ENCODE measurements at places on chromosomes 5 and 9. TPM values are rescaled to one million over a fixed set of nuclear protein-coding genes. Genes with fewer than 3 reads are reported as not detected.
A peak's percentile ranks its signal among the peaks of the same experiment; 100 is the strongest.

YIPF5 gene
- 43.1 TPM for total RNA-seq

ADAMTS6 gene
- 0.92 TPM for total RNA-seq

TOR1A gene
- total RNA-seq = 30.5 TPM

FAM78A gene
- total RNA-seq = 2.1 TPM

ANKRD18A gene
- 0.23 TPM for total RNA-seq

PIP5K1B gene
- 30.9 TPM for total RNA-seq

ABLIM3 gene
- 6.8 TPM for total RNA-seq

LNPEP gene
- total RNA-seq = 19.7 TPM

DNA sequence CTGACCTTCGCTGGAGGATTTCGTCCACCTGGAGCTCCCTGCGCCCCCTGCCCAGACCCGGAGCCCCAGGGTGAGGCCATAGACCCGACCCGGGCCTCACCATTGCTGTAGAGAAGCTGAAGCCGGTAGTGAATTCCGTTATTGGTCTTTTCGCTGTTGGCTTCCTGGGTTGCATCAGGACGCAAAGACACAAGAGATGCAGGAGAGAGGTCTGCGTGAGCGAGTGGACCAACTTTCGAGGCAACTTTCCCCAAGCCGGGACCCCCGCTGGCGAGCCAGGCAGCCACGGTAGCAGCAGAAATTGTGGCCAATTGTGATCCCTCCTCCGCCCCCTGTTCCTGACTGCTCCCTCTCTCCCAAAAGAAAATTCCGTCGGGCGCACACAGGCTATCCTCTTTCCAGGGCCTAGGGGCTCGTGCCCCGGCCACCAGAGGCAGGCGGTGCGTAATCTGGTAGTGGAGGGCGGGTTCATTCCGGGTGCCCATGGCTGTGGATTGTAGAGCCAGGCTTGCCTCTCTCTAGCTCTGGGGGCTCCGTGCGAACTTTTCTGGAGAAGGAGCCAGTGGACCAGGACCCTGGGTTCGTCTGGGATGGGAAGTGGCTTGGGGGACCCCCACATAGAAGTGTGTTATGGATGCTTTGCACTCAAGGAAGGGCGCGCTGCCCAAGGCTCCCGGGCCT lies 3.3 kb downstream of the EBF1 start:
- no peak overlapping the region for H3K4me3 ChIP-seq
- no peaks in the 10 kb centered on the region for H3K27me3 ChIP-seq
- H3K27ac ChIP-seq = no peak overlapping the region
- no peak for DNase-seq

GRCh38 chr9:135413086-135413375 lies 66.6 kb upstream of the PPP1R26 start:
- DNase-seq = no peak
- H3K4me1 ChIP-seq = no peaks in the 10 kb centered on the region
- H3K27ac ChIP-seq = no peak overlapping the region
- no peak overlapping the region for H3K4me3 ChIP-seq
- no peaks in the 10 kb centered on the region for H3K27me3 ChIP-seq
- no peaks in the 10 kb centered on the region for H3K36me3 ChIP-seq

DNA sequence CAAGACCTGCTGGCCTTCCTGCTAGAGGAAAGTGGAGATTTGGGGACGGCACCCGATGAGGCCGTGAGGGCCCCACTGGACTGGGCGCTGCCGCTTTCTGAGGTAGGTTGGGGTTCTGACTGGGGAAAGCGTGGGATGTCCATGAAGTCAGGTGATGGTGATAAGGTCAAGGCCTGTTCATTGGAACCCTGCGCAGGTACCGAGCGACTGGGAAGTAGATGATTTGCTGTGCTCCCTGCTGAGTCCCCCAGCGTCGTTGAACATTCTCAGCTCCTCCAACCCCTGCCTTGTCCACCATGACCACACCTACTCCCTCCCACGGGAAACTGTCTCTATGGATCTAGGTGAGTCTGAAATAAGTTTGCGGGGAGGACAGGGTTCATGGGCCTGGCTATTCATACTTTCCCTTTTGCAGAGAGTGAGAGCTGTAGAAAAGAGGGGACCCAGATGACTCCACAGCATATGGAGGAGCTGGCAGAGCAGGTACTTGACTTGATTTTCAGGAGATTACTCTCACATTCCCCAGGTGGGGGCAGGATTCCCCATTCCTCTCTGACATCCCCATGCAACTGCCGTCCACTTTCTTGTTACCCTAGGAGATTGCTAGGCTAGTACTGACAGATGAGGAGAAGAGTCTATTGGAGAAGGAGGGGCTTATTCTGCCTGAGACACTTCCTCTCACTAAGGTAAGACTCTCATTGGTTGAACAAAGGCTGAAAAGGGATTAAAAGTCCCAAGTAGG lies 505 bp downstream of the CREB3 start:
- H3K27ac ChIP-seq = peak overlapping the region; percentile 95
- H3K27me3 ChIP-seq = no peaks in the 10 kb centered on the region
- H3K4me1 ChIP-seq = peaks cover 55% of the 10 kb centered on the region
- H3K36me3 ChIP-seq = peaks cover 15% of the 10 kb centered on the region
- DNase-seq = no peak

- no peaks in the 10 kb centered on the region for H3K36me3 ChIP-seq
- no peak for DNase-seq
- H3K4me3 ChIP-seq = no peak overlapping the region
- H3K27me3 ChIP-seq = no peaks in the 10 kb centered on the region
Measured at GRCh38 chr5:119740225-119740624, 110.9 kb downstream of the FAM170A start.

DNA sequence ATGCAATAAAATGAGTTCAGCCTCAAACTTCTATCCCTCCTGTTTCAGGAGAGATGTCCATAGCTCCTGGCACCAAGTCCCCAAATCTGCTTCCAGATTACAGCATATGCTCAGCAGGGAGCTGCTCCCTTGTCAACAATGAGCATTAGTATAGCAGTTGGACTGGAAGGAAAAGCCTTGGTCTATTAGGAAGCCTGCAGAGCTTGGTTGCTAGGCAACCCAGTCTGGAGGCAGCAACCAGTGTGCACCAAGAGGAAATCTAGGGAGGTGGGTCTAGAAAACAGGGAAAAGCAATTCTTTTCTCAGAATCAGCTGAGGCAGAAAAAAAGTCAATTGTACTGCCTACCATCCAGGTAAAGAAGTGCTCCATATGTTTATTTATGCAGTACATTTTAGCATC lies 229.5 kb upstream of the NMUR2 start:
- no peaks in the 10 kb centered on the region for H3K4me1 ChIP-seq
- H3K27me3 ChIP-seq = no peaks in the 10 kb centered on the region
- DNase-seq = no peak
- no peaks in the 10 kb centered on the region for H3K36me3 ChIP-seq
- no peak overlapping the region for H3K4me3 ChIP-seq
- H3K27ac ChIP-seq = no peak overlapping the region

DNA sequence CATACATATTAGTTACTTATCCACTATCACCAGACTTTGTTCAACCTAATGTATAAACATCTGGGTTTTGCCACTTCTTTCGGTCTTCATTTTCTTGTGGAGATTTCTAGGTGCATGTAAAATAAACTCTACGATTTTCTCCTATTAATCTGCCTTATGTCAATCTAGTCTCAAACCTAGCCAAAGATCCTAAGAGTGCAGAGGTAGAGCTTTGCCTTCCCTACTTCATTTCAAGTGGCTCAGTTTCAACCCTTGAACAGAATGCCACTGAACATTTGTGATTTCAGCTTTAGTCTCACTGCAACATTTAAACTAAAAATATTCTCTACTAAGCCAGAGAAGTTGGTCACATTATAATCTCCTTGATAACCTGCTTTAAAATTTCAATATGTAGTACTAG lies 94.0 kb downstream of the EDIL3 start:
- H3K27ac ChIP-seq = no peak overlapping the region
- no peak overlapping the region for H3K4me3 ChIP-seq
- H3K27me3 ChIP-seq = no peaks in the 10 kb centered on the region
- no peak for DNase-seq
- no peaks in the 10 kb centered on the region for H3K36me3 ChIP-seq

GRCh38 chr9:70902171-70902570 lies 219.2 kb downstream of the TRPM3 start:
- H3K36me3 ChIP-seq = no peaks in the 10 kb centered on the region
- no peak overlapping the region for H3K27ac ChIP-seq
- no peaks in the 10 kb centered on the region for H3K27me3 ChIP-seq
- DNase-seq = no peak
- no peak overlapping the region for H3K4me3 ChIP-seq

- H3K4me1 ChIP-seq = no peaks in the 10 kb centered on the region
- no peaks in the 10 kb centered on the region for H3K36me3 ChIP-seq
- H3K27ac ChIP-seq = no peak overlapping the region
- no peak overlapping the region for H3K4me3 ChIP-seq
- no peaks in the 10 kb centered on the region for H3K27me3 ChIP-seq
Measured at GRCh38 chr5:163619951-163620350, 114.5 kb downstream of the MAT2B start.

DNA sequence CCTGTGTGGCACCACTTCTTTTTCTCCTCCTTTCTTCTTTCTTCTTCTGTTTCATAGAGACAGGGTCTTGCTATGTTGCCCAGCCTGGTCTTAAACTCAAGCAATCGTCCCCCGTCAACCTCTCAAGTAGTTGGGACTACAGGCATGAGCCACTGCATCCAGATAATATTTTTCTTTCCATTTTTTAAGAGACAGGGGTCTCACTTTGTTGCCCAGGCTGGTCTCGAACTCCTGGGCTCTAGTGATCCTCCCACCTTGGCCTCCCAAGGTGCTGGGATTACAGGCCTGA lies 47.4 kb upstream of the IER5L start:
- H3K36me3 ChIP-seq = no peaks in the 10 kb centered on the region
- H3K4me3 ChIP-seq = no peak overlapping the region
- H3K27me3 ChIP-seq = no peaks in the 10 kb centered on the region
- H3K4me1 ChIP-seq = no peaks in the 10 kb centered on the region
- DNase-seq = no peak

DNA sequence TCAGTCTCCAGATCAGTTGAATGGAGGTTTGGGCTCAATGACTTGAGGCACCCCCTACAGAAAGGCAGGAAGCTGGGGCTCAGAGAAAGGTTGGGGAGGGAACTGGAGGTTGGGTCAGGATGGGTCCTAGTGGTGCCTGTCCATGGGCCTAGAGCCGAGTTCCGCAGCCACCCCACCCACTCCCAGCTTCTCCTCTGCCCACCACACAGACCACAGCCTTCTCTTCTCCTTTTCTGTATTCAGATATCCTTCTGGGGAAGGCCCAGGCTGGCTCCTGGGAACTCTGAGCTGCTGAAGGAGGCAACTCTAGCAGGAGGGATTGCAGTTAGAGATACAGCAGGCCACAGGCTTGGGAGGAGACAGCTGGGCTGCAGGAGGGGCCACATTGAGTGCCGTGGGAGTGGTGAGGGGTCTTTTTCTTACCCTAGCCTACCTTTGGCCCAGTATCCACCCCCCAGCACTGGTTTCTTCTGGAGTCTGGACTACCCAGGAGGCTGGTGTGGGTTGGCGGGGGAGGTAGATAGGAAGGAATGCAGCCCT lies 15.4 kb upstream of the PTGS1 start:
- no peaks in the 10 kb centered on the region for H3K27me3 ChIP-seq
- H3K4me1 ChIP-seq = no peaks in the 10 kb centered on the region
- no peak for DNase-seq
- no peak overlapping the region for H3K4me3 ChIP-seq
- H3K27ac ChIP-seq = no peak overlapping the region

DNA sequence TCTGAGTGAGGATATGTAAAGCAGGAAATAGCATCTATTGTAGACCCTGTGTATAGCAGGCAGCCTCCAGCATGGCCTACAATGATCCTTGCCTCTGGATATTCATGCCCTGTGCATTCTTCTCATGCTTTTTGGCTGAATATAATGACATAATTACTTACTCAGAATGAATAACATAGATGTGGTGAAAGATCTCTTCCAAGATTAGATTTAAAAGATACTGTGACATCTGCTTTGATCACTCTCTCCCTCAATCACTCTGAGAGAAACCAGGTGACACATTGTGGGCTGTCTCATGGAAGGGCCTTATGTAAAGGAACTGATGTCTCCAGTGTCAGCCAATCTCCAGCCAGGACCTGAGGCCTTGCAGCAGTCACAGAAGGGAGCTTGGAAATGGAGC lies 376.7 kb downstream of the DNAH5 start:
- H3K4me3 ChIP-seq = no peak overlapping the region
- H3K27me3 ChIP-seq = no peaks in the 10 kb centered on the region
- no peaks in the 10 kb centered on the region for H3K36me3 ChIP-seq
- H3K4me1 ChIP-seq = no peaks in the 10 kb centered on the region
- no peak for DNase-seq
- no peak overlapping the region for H3K27ac ChIP-seq

DNA sequence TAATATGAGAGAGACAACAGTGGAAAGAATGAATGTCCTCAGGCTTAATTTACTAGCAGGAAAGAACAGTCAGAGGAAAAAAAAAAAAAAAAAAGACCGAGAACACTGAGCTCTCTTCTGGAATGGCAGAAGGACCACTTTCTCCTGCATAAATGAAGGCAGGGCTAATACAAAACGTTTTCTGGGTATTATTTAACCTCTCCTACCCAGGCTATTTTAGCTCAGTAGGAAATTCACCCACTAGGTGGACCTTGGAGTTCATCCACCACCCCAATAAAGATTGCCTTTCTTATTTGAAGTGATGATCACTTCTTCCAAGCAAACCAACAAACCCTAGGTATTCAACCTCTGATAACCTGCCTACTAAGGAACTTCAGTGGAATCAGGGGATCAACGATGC lies 3.7 kb downstream of the GLIS3 start:
- peaks cover 1% of the 10 kb centered on the region for H3K4me1 ChIP-seq
- H3K36me3 ChIP-seq = no peaks in the 10 kb centered on the region
- peak overlapping the region; percentile 85 for H3K27ac ChIP-seq

GRCh38 chr9:89667726-89668125 lies 62.9 kb downstream of the GADD45G start:
- no peaks in the 10 kb centered on the region for H3K36me3 ChIP-seq
- H3K4me1 ChIP-seq = peaks cover 41% of the 10 kb centered on the region
- H3K4me3 ChIP-seq = no peak overlapping the region
- DNase-seq = no peak
- peak overlapping the region; percentile 86 for H3K27ac ChIP-seq

Data from liver (tissue), 10 donors.